ENCODE measurements at places on chromosomes 7 and 10.
A peak's percentile ranks its signal among the peaks of the same experiment; 100 is the strongest.

DNA sequence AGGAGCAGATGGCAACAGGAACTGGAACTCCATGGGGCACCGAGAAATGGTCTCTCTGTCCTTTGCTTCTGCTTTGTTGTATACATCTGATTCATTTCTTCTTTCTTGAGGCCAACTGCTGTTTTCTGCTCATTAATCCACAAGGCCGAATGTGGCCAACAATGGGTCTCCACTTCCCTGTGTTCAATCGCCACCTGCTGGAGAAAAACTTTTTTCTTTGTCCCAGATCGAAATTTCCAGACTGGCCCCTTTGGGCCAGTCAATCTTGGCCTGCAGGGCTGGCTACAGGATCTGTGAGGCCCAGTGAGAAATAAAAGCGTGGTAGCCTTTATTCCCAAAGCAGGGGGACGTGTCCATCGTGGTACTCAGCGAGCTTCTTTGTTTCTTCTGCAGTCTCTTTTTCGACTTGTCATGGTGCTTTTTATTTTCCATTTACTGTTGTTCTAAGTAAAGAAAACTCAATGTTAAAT, 58.8 kb downstream of the PARP12 start:
- peak; percentile 25 for DNase-seq

- no peak for DNase-seq
Observed at GRCh38 chr7:111560773-111561653, 1.3 kb downstream of the IMMP2L start.

DNA sequence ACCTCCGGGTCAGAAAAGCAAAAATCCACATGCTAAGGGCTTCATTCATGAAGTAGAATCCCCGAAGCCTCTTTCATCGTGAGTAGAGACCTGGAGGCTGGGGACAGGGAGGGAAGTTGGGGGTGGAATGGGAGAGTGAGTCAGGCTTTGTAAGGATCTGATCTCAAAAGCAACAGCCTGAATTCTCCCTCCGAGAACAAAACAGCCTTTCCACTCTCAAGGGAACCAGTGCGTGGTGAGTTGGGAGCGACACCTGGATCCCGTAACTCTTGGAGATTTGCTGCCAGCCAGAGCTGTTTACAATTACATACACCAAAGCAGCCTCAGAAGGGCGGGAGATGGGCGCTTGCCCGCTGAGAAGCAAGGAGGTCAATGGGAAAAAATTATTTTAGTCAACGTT, 10.8 kb downstream of the AFAP1L2 start:
- no peak for DNase-seq

GRCh38 chr7:143043391-143043790, 8.8 kb upstream of the OR6V1 start:
- DNase-seq, result no peak

GRCh38 chr10:69600761-69601330, 27.6 kb upstream of the NEUROG3 start:
- no peak for DNase-seq

DNA sequence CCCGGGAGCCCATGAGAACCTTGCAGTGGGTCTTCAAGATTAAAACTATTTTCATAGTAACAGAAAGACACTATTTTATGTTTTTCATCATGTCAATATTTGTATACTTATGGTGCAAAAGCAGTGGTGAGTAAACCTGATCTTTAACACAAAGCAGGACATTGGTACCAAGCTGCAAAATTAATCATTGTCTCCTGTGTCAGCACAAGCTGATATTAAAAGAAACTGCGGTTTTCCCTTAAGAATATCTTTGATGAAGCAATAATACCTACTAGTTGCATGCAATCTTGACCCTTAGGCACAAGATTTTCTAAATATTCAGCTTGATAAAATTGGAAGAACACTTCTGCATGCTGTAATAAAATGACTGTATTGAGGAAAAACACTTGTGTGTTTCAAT, 121.7 kb downstream of the MDFIC start:
- no peak for DNase-seq

- DNase-seq, result no peak
Observed at GRCh38 chr10:54194806-54195205, 606.2 kb downstream of the PCDH15 start.

GRCh38 chr7:155893664-155894063, 81.4 kb upstream of the SHH start:
- no peak for DNase-seq

DNA sequence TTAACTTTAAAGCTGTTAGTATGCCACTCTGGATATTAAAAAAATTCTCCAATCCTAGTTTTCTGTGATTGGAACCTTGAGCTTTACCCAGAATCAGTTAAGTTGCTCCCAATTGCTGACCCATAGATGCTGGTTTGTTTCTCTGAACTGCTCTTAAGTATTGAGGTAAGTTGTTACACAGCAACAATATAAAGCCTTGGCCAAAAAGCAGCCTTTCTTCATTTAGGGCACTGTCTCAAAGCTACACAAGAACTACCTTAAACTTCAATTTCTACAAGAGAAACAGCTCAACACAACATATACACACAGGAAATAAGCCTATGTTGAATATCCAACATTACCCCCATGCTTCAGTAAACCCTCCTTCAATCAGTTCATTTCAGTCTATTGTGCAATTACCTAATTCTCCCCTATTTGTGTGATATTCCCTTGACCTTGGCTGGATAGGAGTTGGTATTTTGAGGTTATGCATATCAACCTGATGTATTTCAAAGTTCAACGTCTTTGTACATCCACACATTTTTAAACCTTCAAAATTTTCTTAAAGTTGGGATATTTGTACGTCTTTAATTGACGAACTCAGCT, 11.5 kb downstream of the HNRNPA2B1 start:
- no peak for DNase-seq

GRCh38 chr10:122526892-122527291, 33.7 kb upstream of the DMBT1 start:
- no peak for DNase-seq

DNA sequence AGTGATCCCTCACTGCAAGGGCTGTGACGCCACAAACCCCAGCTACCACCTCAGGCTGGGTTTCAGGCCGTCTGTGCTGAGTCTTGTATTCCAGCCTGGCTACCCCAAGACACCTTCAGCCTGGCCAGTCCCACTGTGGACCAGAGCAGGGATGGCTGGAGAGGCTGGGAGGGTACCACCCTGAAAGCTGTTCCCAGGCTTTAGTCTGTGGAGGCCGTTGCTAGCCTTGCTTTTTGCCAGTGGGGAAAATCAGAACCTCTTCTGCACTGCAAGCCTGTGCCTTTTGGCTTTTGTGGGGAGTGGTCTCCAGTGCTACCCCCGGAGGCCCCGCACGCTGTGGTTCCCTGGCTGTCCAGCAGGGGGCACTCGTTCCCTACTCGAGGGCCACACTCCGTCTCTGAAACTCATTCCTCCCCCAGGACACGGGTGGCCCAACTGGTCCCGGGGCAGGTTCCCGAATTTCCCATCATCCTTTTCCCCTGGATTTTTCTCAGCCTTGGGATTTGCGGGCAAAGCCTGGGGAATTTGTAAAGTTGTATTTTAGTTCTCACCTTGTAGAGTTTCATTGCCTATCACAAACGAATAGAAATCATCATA, 128.4 kb upstream of the BTBD16 start:
- DNase-seq, result no peak

DNA sequence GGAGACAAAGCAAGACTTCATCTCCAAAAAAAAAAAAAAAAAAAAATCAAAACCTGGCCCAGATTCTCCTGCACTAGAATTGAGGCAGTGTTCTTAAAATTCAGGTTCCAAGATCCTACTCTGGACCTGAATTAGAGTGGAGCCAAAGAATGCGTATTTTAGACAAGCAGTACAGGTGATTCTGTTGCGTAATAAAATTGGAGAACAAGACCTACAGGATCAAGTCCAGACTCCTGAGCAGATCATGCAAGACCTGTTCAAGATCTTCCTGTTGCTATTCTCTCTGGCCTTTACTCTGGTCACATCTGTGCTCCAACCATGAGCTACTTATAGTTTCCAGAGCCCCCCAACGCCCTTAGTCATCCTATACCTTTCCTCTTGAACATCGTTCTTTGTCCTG, 51.5 kb upstream of the RSBN1L start:
- DNase-seq, result no peak

DNA sequence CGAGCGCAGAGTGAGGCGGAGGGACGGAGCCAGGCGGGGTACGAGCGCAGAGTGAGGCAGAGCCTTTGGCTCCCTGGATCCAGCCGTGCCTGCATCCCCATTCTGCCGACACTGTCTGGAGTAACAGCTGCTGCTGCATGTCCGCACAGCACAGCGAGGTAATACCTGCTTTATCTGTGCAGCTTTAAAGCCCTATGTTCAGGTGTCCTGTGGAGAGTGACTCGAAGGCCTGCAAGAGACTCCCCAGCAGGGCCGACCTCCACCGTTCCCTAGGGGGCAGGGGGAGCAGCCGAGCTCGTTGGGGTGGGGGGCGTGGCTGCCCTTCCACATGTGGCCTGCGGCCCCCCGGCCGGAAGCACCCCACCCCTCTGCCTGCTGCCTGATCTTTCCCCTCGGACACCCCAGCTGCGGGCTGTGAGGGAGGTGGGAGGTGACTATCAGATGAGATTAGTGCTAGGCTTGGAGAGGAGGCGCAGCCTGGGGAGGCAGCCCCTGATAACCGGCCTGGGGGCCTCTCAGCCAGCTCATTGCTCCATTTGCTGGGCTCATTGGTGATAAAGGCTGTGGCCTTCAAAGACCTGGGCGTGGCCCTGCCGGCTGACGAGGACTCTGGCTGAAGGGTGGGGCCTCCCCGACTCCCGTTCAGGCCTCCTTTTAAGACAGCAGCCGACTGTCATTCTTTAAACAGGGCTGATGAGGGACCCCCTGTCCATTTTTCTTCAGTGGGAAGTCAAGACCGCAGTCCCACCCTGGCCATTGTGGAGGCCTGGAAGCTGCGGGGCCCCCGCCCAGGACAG, 8.0 kb downstream of the VENTX start:
- no peak for DNase-seq

DNA sequence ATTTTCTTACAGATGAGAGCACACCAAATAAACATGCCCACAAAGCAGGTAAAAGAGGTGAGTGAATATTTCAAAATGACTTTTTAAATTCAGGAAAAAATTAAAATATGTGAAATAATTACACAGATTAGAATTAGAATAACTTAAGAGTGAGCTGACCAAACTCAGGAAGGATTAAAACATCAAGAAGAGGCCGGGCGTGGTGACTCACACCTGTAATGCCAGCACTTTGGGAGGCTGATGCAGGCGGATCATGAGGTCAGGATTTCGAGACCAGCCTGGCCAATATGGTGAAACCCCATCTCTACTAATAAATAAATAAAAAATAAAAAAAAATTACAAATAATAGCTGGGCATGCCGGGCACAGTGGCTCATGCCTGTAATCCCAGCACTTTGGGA, 140.1 kb downstream of the REEP3 start:
- no peak for DNase-seq

DNA sequence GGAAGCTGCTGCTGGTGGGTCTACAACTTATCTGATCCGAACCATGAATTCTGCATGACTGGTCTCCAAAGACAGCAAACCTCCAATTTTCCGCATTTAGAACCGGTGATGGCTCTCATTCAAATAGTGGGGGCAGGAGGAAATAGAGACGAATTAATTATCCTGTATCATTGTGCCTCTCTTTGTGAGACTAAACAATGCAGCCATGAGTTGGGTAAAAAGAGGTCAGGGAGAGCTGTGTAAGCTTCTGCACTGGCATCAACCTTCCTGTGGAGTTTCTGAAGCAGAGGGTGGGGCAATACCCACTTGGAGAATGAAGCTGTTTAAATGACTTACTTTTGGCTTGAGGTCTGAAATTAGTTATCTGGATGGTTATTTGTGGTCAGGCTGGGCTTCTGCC, 266.4 kb downstream of the SORCS3 start:
- DNase-seq, result no peak

DNA sequence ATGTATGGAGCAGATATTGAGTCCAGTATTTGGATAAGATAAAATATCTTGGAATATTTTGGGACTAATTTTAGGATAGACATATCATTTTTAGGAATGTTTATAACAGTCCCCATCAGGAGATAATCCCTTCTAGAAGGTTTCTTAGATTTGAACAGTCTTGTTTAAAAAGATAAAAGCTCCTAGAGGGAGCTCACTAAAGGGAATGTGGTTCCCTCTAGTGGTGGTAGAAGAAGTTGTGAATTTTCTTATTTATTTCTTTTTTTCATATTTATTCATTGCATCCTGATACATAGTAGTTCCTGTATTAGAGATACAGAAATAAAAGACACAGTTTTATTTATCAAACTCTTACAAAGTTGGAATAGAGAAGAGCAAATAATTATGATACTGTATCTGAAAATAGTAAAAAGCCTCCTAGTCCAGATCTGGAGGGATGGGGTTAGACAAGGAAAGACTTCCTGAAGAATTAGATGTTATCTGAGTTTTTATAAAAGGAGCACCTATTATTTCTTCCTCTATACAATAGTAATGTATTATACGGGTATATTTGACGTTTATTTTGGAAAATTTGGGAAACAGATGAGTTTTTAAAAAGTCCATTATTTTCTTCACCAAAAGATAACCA, 24.5 kb upstream of the KLF14 start:
- no peak for DNase-seq

DNA sequence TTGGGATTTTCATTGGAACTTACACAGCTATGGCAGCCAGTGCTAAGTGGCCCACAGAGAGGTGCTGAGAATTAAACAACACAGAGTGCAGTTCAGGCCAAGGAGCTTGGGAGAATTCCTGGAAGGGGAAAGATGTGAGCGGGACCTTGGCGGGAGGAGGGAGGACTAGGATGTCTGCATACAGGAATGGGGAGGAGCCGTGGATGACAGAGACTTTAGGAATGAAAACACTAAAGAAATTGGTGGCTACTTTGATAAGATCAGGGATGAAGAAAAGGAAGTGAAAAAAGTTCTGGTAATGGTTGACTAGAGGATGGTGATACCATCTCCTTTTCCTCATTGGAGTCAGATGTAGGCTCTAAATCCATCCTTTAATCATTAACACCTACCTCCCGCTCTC, 234.2 kb upstream of the FZD8 start:
- DNase-seq, result no peak

GRCh38 chr10:48503293-48503911, 101.5 kb downstream of the ARHGAP22 start:
- no peak for DNase-seq

DNA sequence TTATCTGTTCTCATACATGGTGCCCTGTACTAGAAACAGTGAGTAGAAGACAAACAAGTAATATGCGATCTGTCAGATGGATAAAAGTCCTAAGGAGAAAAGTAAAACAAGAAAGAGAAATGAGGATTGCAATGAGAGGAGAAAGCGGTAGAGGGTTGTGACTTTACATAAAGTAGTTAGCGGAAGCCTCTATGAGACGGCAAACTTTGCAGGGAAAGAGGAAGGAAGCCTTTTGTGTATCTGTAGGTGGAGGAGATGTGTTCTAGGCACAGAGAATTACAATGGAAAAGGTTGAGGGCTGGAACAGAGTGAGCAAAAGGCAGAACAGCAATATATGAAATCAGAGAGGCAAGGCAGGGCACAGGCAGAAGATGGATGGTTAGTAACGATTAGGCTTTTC, 150.4 kb upstream of the SEMA3E start:
- DNase-seq, result no peak

DNA sequence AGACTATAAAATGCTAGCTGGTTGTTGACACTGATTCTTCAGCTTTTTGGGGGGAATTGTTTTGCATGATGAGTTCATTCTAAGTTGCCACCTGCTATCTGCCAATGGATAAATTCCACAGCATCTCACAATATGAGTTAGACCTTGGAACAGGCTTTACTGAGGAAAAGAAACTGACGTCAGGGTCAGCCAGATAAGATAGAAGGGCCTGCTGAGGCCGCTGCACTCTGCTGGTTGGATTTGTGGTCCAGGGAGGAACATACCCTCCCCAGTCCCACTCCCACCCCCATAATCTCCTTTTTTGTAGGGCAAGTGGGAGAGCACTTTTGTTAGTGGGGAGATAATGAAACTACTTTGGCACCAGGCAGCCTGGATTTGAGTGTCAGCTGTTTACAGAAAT, 110.6 kb upstream of the PRR15 start:
- no peak for DNase-seq

- no peak for DNase-seq
Observed at GRCh38 chr7:42720012-42720411, 191.9 kb downstream of the C7orf25 start.

Data from CD8-positive, alpha-beta T cell (primary cell).